Naive thymus-derived CD8-positive, alpha-beta T cell (primary cell): ENCODE measurements at places on chromosomes 3 and 15. TPM values are rescaled to one million over a fixed set of nuclear protein-coding genes. Genes with fewer than 3 reads are reported as not detected.

Gene LMOD3
- not detected for total RNA-seq

GRCh38 chr15:88894348-88894818 is 961 bp downstream of the HAPLN3 start:
- no peak overlapping the region for H3K27ac ChIP-seq
- peaks cover 50% of the 10 kb centered on the region for H3K4me1 ChIP-seq
- H3K4me3 ChIP-seq: peak overlapping the region; percentile 93
- DNase-seq: peak; percentile 75
- H3K36me3 ChIP-seq: peaks cover 24% of the 10 kb centered on the region
- H3K27me3 ChIP-seq: no peaks in the 10 kb centered on the region

- no peak overlapping the region for H3K4me3 ChIP-seq
- no peak overlapping the region for H3K27ac ChIP-seq
- H3K36me3 ChIP-seq: no peaks in the 10 kb centered on the region
- DNase-seq: no peak
- H3K27me3 ChIP-seq: peaks cover 20% of the 10 kb centered on the region
Measured at GRCh38 chr15:36529296-36530011, 50.0 kb upstream of the CDIN1 start.

Gene ANKRD34C
- not detected for total RNA-seq

Gene KBTBD13
- not detected for total RNA-seq

DNA sequence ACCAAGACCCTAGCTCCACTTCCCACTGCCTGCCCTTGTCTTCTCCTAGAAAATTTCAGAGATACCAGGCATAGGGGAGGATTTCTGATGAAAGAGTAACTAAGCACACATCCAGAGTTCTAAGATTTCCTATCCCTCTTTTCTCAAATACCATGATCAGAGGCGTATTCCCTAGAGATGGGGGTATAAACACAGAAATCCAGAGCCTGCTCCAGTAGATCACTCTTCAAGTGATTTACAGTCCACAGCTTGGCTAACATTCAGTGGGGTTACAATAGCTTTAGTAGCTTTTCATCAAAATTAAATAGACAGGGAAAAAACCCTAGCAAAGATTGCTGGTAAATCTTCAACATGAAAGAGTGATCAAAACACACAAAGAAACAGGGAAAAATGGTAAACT is 800.7 kb upstream of the GRM7 start:
- H3K27ac ChIP-seq: no peak overlapping the region
- H3K36me3 ChIP-seq: no peaks in the 10 kb centered on the region
- no peaks in the 10 kb centered on the region for H3K4me1 ChIP-seq
- no peak for DNase-seq

Gene RTP3
- total RNA-seq: not detected

GRCh38 chr3:106942051-106942450 is 435.2 kb upstream of the CCDC54 start:
- H3K36me3 ChIP-seq: no peaks in the 10 kb centered on the region
- H3K4me1 ChIP-seq: no peaks in the 10 kb centered on the region
- no peaks in the 10 kb centered on the region for H3K27me3 ChIP-seq
- DNase-seq: no peak
- no peak overlapping the region for H3K27ac ChIP-seq
- H3K4me3 ChIP-seq: no peak overlapping the region

Gene ADAMTS17
- 2.4 TPM for total RNA-seq

Gene COMMD2
- total RNA-seq: 47.5 TPM

DNA sequence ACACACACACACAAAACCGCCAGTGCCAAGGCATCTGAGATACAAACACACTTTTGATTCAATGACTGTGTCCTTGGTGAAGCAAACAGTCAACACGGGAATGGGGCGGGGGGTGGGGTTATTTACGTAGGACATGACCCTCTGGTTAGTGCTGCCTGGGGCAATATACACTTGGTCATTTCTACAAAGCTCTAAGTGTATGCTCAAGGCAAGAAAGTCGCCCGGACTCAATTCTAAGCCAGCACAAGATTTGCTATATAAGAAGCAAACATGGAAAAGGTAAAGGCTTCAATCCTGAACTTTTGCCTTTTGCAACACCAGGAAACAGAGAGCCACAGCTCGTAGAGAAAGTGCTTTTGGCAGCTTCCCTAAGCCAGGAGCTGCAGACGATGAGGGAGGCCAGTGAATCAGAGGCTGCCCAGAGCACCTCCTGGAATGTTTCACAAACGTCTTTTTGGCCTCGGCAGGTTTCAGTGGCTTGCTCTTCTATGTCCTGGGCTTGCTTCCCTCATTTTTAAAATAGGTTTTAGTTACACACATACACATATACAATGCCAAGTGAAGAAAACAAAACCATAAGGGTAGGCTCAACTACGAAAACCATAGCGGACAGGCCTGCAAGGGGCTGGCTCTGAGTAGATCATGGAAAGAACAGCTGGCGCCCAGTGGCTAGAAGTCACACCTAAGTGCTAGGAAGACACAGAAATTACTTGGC is 73.6 kb downstream of the TM4SF4 start:
- peaks cover 4% of the 10 kb centered on the region for H3K27me3 ChIP-seq
- no peak for DNase-seq
- no peaks in the 10 kb centered on the region for H3K4me1 ChIP-seq
- H3K36me3 ChIP-seq: no peaks in the 10 kb centered on the region
- H3K4me3 ChIP-seq: no peak overlapping the region
- no peak overlapping the region for H3K27ac ChIP-seq

DNA sequence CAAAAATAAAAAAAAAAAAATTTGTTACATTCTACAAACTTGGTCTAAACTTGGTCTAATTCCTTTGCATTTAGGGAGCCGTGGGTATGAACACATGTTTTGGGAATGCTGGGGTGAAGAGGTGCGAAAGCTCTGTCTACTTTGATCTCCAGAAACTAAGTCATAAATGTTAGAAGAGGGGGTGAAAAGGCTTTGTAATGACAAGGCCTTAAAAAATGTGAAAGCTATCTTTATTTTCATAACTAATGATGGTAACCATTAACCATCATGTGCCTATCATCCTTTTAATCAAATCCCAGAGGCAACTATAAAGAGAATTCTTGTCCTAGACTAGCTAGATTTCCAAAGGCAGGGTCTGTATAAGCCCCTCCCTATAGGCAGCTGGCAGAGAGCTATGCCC is 60.9 kb downstream of the PRICKLE2 start:
- H3K4me3 ChIP-seq: no peak overlapping the region
- H3K4me1 ChIP-seq: no peaks in the 10 kb centered on the region
- DNase-seq: no peak
- no peak overlapping the region for H3K27ac ChIP-seq
- peaks cover 1% of the 10 kb centered on the region for H3K27me3 ChIP-seq
- no peaks in the 10 kb centered on the region for H3K36me3 ChIP-seq

GRCh38 chr15:88989578-88989977 is 76.4 kb upstream of the MFGE8 start:
- H3K27me3 ChIP-seq: peaks cover 1% of the 10 kb centered on the region
- no peaks in the 10 kb centered on the region for H3K36me3 ChIP-seq
- no peak for DNase-seq
- no peaks in the 10 kb centered on the region for H3K4me1 ChIP-seq
- H3K4me3 ChIP-seq: no peak overlapping the region

Gene MFN1
- 57.3 TPM for total RNA-seq

GRCh38 chr3:87167628-87168456 is 59.3 kb upstream of the CHMP2B start:
- H3K27me3 ChIP-seq: peaks cover 15% of the 10 kb centered on the region
- peaks cover 6% of the 10 kb centered on the region for H3K4me1 ChIP-seq
- no peaks in the 10 kb centered on the region for H3K36me3 ChIP-seq
- peak overlapping the region; percentile 45 for H3K4me3 ChIP-seq
- DNase-seq: no peak
- H3K27ac ChIP-seq: no peak overlapping the region

DNA sequence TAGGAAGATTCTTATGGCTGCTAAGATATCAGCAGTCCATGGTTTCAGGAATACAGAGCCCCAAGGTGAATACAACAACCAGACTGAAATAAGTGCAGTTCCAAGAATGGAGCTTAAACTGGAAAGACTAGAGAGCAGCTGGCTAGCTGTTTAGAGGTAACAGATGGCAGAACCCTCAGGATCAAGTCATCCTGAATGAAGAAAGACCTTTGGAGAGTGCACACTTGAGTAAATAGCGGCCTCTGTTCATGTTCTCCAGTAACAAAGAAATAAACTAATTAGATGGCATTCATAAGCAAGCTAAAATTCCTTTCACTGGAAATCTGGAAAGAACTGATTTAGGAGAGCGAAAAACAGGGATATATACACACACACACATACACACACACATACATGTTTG is 968.4 kb downstream of the FHIT start:
- H3K4me1 ChIP-seq: no peaks in the 10 kb centered on the region
- H3K4me3 ChIP-seq: no peak overlapping the region
- no peaks in the 10 kb centered on the region for H3K27me3 ChIP-seq
- no peaks in the 10 kb centered on the region for H3K36me3 ChIP-seq

DNA sequence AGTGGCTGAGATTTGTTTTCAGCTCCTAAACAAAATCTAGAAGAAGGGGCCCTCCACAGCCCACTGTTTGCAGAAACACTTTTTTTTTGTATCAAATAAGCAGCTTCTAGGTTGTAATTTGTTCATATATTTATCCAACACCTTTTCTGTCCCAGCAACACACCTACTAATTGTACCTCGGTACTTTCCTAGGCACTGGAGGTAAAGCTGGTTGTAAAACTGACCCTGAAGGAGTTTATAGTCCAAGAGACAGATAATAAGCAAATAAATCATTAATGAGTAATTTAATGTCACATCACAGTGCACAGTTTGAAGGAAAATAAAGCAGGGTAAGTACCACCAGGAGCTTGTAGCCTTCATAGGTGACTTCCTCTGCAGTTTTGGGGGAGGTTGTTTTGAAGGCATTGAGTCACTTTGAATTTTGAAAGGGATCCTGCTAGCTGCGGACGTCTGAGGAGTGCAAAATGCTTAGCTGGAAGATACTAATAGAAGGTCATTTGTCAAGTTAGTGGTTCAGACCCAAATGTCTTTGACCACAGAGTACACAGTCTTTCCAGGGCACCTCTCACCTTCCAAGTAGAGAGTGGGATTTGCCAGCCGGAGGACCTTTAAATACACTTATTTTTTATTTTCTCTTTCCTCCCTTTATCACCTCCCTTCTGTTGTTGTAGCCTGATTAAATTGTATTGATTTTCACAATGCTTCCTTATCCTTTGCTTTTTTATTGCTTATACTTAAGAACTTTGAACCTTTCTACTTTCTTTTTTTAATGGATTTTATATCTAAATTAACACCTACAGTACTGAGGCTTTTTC is 53.8 kb downstream of the CMSS1 start:
- H3K36me3 ChIP-seq: peaks cover 5% of the 10 kb centered on the region
- no peak for DNase-seq
- peaks cover 20% of the 10 kb centered on the region for H3K4me1 ChIP-seq
- no peak overlapping the region for H3K27ac ChIP-seq
- H3K4me3 ChIP-seq: no peak overlapping the region
- H3K27me3 ChIP-seq: no peaks in the 10 kb centered on the region

Gene ZBTB47
- total RNA-seq: 0.23 TPM

DNA sequence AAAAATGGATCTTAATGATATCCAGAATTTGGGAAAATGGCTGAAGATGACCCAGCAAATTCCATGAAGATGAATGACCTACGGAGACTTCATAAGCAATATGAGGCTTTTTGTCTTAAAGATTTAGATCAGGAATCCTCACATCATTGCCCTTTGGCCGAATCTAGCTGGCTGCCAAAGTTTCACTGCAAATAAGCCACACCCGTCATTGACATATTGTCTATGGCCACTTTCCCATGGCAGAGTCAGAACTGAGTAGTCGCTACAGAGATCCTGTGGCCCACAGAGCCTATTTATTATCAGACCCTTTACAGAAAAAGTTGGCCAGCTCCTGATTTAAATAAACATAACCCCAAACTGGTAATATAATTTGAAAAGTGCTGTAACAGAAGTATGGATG is 307.4 kb upstream of the RARB start:
- H3K4me1 ChIP-seq: no peaks in the 10 kb centered on the region
- no peak overlapping the region for H3K4me3 ChIP-seq
- no peaks in the 10 kb centered on the region for H3K27me3 ChIP-seq
- H3K36me3 ChIP-seq: no peaks in the 10 kb centered on the region
- H3K27ac ChIP-seq: no peak overlapping the region
- no peak for DNase-seq

- H3K27ac ChIP-seq: no peak overlapping the region
- H3K36me3 ChIP-seq: no peaks in the 10 kb centered on the region
- H3K4me3 ChIP-seq: no peak overlapping the region
- DNase-seq: no peak
Measured at GRCh38 chr15:78419367-78419766, 18.6 kb upstream of the IREB2 start.

- no peak for DNase-seq
- no peak overlapping the region for H3K4me3 ChIP-seq
- no peak overlapping the region for H3K27ac ChIP-seq
- peaks cover 18% of the 10 kb centered on the region for H3K4me1 ChIP-seq
- no peaks in the 10 kb centered on the region for H3K36me3 ChIP-seq
Measured at GRCh38 chr3:197021729-197022404, 7.8 kb downstream of the MELTF start.

Gene GXYLT2
- not detected for total RNA-seq

GRCh38 chr3:100463646-100464155 is 28.7 kb upstream of the TMEM45A start:
- DNase-seq: no peak
- no peaks in the 10 kb centered on the region for H3K36me3 ChIP-seq
- H3K27me3 ChIP-seq: peaks cover 10% of the 10 kb centered on the region

DNA sequence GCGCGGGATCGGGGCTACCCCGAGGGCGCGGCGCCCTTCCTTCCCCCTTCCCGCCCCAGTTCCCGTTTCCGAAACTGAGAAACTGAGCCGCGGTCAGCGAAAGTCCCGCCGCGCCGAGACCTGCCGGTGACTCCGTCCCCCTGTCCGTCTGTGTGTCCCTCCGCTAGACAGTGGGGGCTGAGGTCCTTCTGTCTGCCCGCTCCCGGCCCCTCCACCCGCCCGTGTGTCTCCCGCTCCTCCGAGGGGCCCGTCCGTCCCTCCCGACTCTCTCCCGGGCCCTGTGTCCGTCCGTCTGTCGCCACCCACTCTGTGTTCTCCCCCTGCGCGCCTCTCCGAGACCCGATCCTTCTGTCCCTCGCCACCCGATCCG is 426 bp downstream of the PRKCD start:
- no peaks in the 10 kb centered on the region for H3K36me3 ChIP-seq
- H3K4me3 ChIP-seq: peak overlapping the region; percentile 87
- peak overlapping the region; percentile 52 for H3K27ac ChIP-seq
- DNase-seq: no peak
- H3K4me1 ChIP-seq: peaks cover 53% of the 10 kb centered on the region

DNA sequence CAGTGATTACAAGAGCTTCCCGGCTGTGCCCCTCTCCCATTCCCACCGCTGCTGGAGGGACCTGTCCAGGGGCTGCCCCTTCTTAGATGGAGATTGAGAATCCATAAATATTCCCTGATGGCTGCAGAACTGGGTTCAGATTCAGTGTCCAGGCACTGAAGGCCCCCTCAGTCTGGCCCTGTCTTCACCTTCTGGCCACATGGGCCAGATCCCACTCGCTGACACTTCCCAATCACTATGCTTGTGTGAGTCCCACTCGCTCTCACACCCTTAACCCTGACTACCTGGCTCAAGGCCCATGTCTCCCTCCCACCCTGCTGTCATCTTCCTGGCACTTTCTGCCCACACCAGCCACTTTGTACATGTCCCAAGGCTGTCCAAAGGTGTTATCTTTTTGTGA is 15.5 kb upstream of the MRPS22 start:
- peaks cover 35% of the 10 kb centered on the region for H3K27me3 ChIP-seq
- no peak overlapping the region for H3K27ac ChIP-seq
- H3K4me1 ChIP-seq: peaks cover 23% of the 10 kb centered on the region
- no peak for DNase-seq

Gene C2CD4A
- not detected for total RNA-seq

Gene SLC22A14
- 0.22 TPM for total RNA-seq

Gene FETUB
- not detected for total RNA-seq
